ENCODE measurements at places on chromosomes 13 and 19. TPM values are rescaled to one million over a fixed set of nuclear protein-coding genes. Genes with fewer than 3 reads are reported as not detected.

DNA sequence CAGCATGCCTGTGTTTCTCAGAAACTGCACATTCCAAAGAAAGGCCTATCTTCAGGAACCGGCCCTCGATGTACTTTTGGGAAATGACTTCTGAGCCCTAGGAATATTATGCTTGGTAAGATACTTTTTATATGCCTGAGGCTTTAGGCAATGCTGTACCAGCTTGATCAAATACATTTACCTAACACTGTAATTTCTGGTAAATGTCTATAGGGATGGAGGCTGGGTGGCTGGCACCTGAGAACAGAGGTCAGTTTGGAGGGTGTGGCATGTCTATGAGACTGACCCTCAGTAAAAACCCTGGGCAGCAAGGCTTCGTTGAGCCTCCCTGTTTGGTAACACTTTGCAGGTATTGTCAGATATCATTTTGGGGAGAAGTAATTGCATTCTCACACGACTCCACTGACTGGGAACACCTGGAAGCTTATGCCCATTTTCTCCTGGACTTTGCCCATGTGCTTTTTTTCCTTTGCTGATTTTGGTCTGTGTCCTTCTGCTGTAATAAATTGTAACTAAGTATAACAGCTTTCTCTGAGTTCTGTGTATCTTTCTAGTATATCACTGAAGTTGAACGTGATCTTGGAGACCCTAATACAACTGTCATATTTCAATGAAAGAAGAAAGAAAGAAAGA is 1339.1 kb downstream of the OLFM4 start:
- peak; percentile 4 for DNase-seq

- DNase-seq: no peak
Observed at GRCh38 chr13:45546410-45546765, 69.2 kb downstream of the ERICH6B start.

NKPD1 gene
- polyA plus RNA-seq: 0.13 TPM

GRCh38 chr19:48900477-48901406 is 630 bp downstream of the NUCB1 start:
- peak; percentile 58 for DNase-seq

- no peak for DNase-seq
Observed at GRCh38 chr19:51311351-51312257, at the start of gene IGLON5. TSS of gene IGLON5 (plus strand) at chr19:51311644. CDS start at chr19:51311848, 204 bp downstream.

DNA sequence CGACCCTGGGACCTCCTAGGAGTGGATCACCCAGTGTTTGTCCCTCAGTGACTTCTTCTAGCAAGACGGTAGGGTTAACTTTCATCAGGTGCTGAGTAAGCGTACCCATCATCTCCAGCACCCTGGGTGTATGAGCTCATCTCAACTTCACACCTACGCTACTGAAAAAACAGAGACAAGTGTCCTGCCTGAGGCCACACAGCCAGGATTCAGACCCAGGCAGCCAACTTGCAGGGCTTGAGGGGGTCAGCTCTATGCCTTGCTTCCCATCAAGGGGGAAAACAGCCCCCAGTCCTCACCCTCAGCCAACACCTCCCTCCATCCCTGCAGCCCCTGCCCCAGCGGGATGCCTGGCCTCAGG is 4.6 kb downstream of the TLE2 start:
- no peak for DNase-seq

DNA sequence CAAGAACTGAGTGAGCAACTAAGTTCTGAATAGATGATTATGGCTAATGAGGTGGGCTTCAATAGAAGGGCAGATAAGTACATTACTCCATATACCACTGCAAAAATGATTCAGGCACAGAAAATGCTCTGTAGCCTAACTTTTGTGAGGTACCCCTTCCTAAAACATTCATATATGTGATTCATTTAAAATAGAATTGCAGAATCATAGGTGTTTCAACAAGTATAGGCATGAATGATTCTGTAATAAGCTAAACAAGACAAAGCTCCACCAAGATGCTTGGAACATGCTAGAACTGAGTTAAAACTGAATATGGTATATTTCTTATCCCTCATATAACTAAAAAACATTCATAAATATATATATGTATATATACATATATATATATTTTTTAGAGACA is 12.1 kb downstream of the KBTBD7 start:
- no peak for DNase-seq

UPK1A gene
- not detected for polyA plus RNA-seq

DNA sequence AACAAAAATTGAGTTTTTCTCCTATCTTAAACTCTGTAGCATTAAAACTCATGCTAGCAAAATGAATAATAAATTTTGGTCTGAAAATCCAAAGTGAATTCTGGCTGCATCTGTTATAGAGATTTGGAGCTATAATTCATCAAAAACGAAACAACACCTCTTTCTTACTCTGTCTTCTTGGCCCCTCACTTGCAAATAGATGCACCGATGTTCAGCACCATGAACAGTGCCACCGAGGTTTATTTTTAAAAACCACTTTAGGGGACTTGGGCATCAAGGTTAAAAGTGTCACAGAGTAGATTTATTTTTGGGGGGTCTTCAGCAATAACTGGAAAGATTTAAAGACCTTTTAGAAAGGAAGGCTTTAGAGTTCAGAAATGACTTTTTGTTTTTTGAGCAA is 26.1 kb upstream of the EID2 start:
- no peak for DNase-seq

DNA sequence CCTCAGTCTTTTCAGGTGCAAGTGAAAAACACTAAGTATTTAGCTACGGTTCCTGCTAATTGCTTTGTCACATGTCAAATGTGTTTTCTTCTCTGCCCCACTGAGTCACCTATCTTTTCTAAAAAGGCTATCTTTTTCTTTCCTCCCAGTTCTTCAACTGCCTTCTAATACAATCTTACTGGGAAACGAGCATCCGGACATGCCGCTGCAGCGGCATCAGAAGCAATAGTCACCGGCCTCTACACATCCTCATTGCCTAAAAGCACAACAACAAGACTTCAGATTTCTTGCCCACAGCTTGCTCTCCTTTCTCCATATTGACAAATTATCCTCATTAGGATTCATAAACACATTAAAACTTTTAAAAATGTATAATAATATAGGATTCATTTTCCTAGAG is 1.2 kb downstream of the PCDH9 start:
- no peak for DNase-seq

GRCh38 chr13:91369441-91369831 is 21.9 kb downstream of the MIR17HG start:
- no peak for DNase-seq

DNA sequence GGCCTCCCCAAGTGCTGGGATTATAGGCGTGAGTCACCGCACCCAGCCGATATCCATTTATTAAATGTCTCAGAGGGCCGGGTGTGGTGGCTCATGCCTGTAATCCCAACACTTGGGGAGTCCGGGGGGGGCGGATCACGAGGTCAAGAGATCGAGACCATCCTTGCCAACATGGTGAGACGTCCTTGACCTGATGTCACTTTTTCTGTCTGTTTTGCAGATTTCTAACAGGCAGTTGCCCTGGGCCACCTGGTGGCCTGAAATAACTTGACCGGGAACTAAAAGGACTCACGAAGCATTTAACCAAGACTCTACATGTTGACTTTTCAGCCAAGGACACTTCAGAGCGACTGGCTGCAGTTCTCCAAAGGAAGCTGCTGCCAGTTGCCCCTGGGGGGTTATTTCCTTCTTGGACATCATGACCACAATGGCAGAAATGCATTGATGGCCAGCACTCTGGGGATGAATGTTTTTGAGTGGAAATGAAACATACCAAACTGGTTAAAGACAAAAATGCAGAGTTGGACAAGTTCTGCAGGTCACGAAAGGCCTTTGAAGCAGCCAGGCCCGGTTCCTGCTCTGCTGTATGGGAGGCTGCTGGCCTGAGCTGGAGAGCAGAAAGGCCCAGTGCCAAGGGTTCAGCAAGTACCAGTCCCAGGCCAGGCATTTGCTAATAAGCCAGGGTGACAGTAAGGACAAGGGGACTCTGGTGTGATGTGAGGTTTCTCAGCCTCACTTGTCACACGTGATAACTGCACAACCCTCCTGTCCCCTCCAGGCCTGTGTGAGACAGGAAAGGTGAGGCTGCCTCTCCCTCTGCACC is 8.3 kb downstream of the ZNF837 start:
- no peak for DNase-seq

DNA sequence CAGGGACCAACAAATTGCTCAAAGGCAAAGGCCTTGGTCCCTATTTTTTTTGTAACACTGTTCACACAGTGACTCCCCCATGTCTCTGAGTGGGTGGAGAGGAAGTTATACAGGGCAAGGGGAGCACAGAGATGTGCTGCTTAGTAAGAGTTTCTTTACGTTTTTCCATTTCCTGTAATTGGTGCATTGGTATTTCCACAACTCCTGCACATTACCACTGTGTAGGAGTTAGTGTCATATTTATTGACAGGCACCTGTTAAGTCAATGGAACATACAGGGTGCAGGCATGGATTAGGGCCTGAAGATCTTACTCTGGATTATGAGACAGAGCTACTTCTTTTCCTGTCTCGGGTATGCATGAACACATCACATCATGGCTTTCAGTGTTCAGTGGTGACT is 45.2 kb downstream of the SOX21 start:
- DNase-seq: no peak

- no peak for DNase-seq
Observed at GRCh38 chr13:98677398-98677797, 75.1 kb downstream of the SLC15A1 start.

DNA sequence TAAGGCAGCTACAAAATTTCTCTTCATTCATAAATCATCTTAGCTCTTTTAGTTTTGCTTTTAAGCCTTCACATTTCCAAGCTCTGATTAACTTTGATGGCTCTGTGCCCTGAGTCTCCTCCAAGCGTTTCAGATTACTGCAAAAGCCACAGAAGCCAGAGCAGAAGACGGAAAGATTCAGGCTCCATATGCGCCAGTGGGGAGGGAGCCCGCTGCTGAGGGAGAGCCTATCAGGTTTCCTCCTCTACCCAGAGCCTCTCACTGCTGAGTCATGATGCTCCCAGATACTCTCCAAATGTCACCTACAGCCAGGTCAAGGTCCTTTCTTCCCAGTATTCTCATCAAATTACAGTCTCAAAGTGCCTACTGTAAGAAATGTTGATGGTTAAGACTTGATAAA is 193.6 kb downstream of the RAP2A start:
- no peak for DNase-seq

GRCh38 chr19:29743681-29744080 is 28.6 kb upstream of the C19orf12 start:
- no peak for DNase-seq

PEAK3 gene
- 0.25 TPM for polyA plus RNA-seq

DNA sequence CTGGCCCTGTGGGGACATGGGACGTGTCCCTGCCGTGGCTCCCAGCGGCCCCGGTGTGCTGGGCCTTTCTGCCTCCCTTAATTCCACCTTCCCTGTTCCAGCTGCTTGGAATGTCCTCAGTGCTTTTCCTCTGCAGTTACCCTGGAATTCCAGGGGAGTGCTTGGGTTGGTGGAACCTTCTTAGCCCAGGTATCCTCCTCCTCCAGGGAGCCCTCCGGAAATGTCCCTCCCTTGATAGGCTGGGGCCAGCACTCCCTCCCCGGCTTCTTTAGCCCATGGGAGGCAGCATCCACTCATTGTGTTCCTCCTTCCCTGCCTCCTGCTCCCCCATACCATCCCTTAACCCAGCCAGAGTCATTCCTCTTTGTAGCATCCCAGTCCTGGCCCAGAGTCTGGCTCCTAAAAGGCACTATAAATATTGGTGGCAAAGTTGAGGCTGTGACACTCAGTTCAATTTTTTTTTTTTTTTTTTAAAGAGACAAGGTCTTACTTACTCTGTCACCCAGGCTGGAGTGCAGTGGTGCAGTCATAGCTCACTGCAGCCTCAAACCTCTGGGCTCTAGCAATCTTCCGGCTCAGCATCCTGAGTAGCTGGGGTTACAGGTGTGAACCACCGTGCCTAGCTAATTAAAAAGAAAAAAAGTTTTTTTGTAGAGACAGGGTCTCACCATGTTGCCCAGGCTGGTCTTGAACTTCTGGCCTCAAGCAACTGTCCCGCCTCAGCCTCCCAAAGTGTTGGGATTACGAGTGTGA is 13.7 kb upstream of the SLC7A10 start:
- no peak for DNase-seq

- no peak for DNase-seq
Observed at GRCh38 chr19:49152119-49152550, 3.1 kb downstream of the HRC start.

ZNF792 gene
- polyA plus RNA-seq: 5.3 TPM

- peak; percentile 87 for DNase-seq
Observed at GRCh38 chr19:49801966-49802661, 11.0 kb downstream of the FUZ start.

NCLN gene
- 129 TPM for polyA plus RNA-seq

IGFL1 gene
- polyA plus RNA-seq: not detected

- no peak for DNase-seq
Observed at GRCh38 chr19:14562660-14563589, 8.9 kb downstream of the NDUFB7 start.

- DNase-seq: peak; percentile 59
Observed at GRCh38 chr19:51460164-51460992, 2.1 kb upstream of the SIGLEC8 start.

GRCh38 chr13:103859952-103860351 is 793.7 kb upstream of the SLC10A2 start:
- DNase-seq: no peak

- DNase-seq: no peak
Observed at GRCh38 chr13:108985166-108985565, 355.8 kb downstream of the MYO16 start.

DNA sequence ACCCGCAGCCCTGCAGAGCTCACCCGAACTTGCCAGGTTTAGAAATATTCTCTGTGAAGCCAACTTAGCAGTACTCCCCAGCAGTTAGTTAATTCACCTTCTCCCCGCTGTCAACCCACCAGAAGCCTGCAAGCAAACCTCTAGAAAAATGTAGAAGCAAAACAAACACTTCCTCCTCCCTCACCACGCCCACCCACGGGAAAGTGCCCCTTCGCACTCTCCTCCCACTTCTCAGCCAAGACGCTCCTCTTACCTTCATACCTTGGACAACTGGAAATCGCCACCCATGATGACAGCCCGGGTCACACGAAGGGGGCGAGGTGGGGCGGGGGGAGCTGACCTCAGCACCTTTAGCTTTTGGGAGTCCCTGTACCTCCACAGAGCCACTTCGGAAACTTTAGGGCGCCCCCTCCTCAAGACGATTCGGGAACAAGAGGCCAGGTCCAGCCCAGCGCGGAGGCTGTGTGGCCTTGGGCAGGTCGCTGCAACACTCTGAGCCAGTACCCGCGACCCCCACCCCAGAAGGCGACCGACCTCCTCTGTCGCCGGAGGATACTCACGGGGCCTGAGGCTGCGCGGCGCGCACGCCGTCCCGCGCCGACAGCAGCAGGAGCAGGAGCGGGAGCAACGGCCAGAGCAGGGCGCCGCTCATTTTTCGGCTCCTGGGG is 485 bp downstream of the CPAMD8 start:
- DNase-seq: no peak

Measured in small intestine (tissue), 16 donors.